ENCODE measurements at places on chromosomes 7 and 10. TPM values are rescaled to one million over a fixed set of nuclear protein-coding genes. Genes with fewer than 3 reads are reported as not detected.
A peak's percentile ranks its signal among the peaks of the same experiment; 100 is the strongest.

The ARHGEF35 gene
- 8.8 TPM for total RNA-seq

The HYAL4 gene
- total RNA-seq = not detected

The GALNT17 gene
- total RNA-seq = not detected

The WASHC2C gene
- total RNA-seq = 23.4 TPM

The ACSM6 gene
- not detected for total RNA-seq

The HOXA9 gene
- total RNA-seq = not detected

The LLCFC1 gene
- total RNA-seq = not detected

The SPOCK2 gene
- total RNA-seq = 218 TPM

- H3K27me3 ChIP-seq = peaks cover 12% of the 10 kb centered on the region
- no peak for DNase-seq
- H3K36me3 ChIP-seq = no peaks in the 10 kb centered on the region
- H3K4me1 ChIP-seq = no peaks in the 10 kb centered on the region
- H3K4me3 ChIP-seq = no peak overlapping the region
Measured at GRCh38 chr7:116434820-116435341, 64.7 kb upstream of the CAV2 start.

DNA sequence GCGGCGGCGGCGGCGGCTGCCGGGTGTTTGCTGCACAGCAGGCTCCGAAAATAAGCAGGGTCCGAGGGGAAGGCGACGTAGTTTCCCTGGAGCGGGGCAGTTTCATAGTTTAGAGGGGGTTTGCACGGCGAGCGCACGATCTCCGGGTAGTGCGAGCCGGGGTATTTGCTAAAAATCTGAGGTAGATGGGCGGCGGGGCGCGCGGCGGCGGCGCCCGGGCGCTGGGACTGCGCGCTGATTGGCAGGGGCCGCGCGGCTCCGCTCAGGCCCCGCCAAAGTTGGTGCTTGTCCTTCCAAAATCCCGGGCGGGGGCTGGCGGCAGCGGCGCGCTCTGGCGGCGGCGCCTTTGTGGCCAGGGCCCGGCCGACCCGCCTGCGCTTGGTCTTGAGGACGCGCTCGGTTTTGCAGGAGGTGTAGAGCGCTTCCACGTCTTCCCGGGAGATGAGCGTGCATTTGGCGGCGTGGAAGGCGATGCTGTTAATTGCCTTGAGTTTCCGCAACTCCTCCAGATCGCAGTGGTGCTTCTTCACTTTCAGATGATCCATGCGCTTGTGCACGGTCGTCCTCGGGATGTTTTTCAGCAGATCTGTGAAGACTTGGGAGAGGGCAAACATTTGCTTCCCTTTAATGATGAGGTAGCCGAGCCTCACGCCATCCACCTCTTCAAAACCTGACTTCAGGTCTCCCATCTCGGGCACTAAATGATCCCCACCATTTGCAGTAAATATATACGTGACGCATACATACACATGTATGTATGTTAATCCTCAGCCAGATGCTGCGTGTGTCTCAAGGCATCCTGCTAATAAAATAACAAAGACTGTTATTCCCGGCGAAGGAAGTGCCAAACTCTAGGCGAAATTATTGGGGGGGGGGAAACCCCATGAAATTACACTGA is 8.1 kb downstream of the SKIDA1 start:
- H3K27ac ChIP-seq = no peak overlapping the region
- H3K4me3 ChIP-seq = peak overlapping the region; percentile 84
- H3K27me3 ChIP-seq = peaks cover 70% of the 10 kb centered on the region
- peak; percentile 39 for DNase-seq
- peaks cover 34% of the 10 kb centered on the region for H3K4me1 ChIP-seq
- no peaks in the 10 kb centered on the region for H3K36me3 ChIP-seq

DNA sequence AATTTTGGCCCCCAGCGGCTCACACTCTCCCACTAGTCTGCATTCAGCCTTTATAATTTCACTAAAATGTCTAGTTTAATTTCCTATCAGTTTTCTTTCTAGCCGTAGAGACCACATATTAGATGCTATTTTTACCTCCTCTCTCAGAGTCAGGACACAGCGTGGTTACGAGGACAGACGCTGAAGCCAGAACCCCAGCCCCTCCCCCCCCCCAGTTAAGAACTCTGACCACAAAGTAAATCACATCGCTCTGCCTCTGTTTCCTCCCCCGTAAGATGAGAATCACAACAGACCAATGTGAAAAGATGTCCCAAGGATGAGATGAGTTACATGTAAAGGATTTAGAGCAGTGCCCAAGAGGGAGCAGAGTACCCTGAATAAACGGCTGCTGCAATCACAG is 11.1 kb upstream of the TARP start:
- H3K27me3 ChIP-seq = no peaks in the 10 kb centered on the region
- no peak overlapping the region for H3K27ac ChIP-seq
- no peak for DNase-seq
- H3K4me3 ChIP-seq = no peak overlapping the region

- H3K4me1 ChIP-seq = no peaks in the 10 kb centered on the region
- H3K27me3 ChIP-seq = no peaks in the 10 kb centered on the region
- no peaks in the 10 kb centered on the region for H3K36me3 ChIP-seq
- no peak overlapping the region for H3K27ac ChIP-seq
Measured at GRCh38 chr7:81903115-81903514, 133.3 kb upstream of the HGF start.

- H3K36me3 ChIP-seq = peaks cover 2% of the 10 kb centered on the region
- peaks cover 54% of the 10 kb centered on the region for H3K4me1 ChIP-seq
- no peaks in the 10 kb centered on the region for H3K27me3 ChIP-seq
- H3K4me3 ChIP-seq = peak overlapping the region; percentile 63
Measured at GRCh38 chr7:2529161-2530070, 9.8 kb downstream of the LFNG start.

DNA sequence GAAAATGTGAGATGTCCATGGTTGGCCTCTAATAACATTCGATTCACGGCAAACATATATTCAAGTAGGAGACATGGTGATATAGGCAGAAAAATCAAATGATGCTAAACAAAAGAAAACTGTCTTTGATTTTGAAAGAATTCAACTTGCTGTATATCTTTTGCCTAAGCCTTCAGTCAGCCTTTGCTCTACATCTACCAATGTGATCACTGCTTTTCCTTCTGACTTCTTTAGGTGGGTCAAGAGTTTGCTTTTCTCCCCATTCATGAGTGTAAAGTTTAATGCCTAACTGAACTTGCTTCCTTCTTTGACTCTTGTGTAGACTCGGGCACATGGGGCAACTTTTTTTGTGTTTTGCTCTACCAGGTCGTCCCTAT is 417 bp upstream of the HIF1AN start:
- peaks cover 17% of the 10 kb centered on the region for H3K36me3 ChIP-seq
- H3K4me3 ChIP-seq = no peak overlapping the region
- DNase-seq = no peak
- H3K27ac ChIP-seq = no peak overlapping the region
- H3K27me3 ChIP-seq = no peaks in the 10 kb centered on the region
- H3K4me1 ChIP-seq = peaks cover 38% of the 10 kb centered on the region

GRCh38 chr7:33873518-33873917 is 31.8 kb upstream of the BMPER start:
- no peaks in the 10 kb centered on the region for H3K36me3 ChIP-seq
- no peak overlapping the region for H3K4me3 ChIP-seq
- H3K27me3 ChIP-seq = no peaks in the 10 kb centered on the region
- DNase-seq = no peak
- no peak overlapping the region for H3K27ac ChIP-seq
- no peaks in the 10 kb centered on the region for H3K4me1 ChIP-seq

DNA sequence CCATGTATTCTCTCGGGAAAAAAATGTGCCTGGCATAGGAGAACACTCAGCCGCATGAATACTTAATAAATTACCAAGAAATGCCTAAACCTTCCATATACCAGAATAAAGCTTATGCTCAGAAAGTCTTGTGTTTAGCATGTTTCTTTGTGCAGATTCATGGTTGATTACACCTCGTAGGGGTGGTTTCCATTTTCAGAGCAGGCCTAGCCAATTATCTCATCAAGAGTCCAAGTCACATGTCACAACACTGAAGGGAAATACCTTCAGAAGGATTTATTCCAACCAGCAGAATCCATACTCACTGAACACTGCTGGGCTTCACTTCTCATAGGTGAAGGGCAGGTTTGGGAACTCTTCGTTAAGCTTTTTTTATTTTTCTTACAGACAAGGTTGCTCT is 539.7 kb downstream of the PLXDC2 start:
- no peaks in the 10 kb centered on the region for H3K4me1 ChIP-seq
- no peak overlapping the region for H3K4me3 ChIP-seq
- no peaks in the 10 kb centered on the region for H3K36me3 ChIP-seq
- no peaks in the 10 kb centered on the region for H3K27me3 ChIP-seq
- H3K27ac ChIP-seq = no peak overlapping the region

DNA sequence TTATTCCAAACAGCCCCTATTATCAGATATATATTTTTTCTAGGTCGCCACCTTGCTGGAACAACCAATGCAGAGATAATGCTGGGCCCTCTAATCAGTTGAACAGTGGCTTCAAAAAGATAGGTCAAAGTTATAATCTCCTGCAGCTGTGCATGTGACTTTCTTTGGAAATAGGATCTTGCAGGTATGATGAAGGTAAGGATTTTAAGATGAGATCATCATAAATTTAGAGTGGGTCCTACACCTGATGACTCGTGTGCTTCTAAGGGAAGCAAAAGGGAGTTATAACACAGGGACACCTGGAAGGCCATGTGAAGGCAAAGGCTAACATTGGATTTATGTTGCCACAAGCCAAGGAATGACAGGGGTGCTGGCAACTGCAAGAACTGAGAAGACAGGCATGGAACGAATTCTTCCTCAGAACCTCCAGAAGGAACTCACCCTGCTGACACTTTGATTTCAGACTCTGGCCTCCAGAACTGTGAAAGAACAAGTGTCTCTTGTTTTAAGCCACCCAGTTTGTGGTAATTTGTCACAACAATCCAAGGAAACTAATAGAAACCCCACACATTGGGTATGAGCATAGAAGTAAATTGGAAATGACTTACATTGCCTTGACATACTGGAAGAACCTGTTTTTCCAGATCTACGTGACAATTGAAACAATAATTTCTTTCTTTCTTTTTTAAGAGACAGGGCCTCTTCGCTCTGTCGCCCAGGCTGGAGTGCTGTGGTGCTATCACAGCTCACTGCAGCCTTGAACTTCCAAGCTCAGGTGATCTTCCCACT is 34.4 kb downstream of the CCDC71L start:
- no peak overlapping the region for H3K4me3 ChIP-seq
- no peak for DNase-seq
- H3K36me3 ChIP-seq = peaks cover 1% of the 10 kb centered on the region
- peaks cover 7% of the 10 kb centered on the region for H3K27me3 ChIP-seq
- peaks cover 3% of the 10 kb centered on the region for H3K4me1 ChIP-seq

GRCh38 chr7:134701272-134701671 is 54.6 kb downstream of the BPGM start:
- H3K4me1 ChIP-seq = no peaks in the 10 kb centered on the region

- H3K27me3 ChIP-seq = peaks cover 2% of the 10 kb centered on the region
- H3K4me1 ChIP-seq = no peaks in the 10 kb centered on the region
- no peak overlapping the region for H3K4me3 ChIP-seq
- DNase-seq = no peak
- H3K36me3 ChIP-seq = no peaks in the 10 kb centered on the region
Measured at GRCh38 chr7:128924707-128925588, 12.8 kb upstream of the IRF5 start.

GRCh38 chr7:66110856-66111255 is 3.8 kb upstream of the CRCP start:
- DNase-seq = no peak
- H3K27me3 ChIP-seq = no peaks in the 10 kb centered on the region
- peaks cover 9% of the 10 kb centered on the region for H3K4me1 ChIP-seq
- no peak overlapping the region for H3K4me3 ChIP-seq
- H3K36me3 ChIP-seq = peaks cover 10% of the 10 kb centered on the region
- H3K27ac ChIP-seq = no peak overlapping the region

GRCh38 chr7:137423321-137423720 is 79.8 kb upstream of the PTN start:
- no peaks in the 10 kb centered on the region for H3K4me1 ChIP-seq
- H3K27me3 ChIP-seq = no peaks in the 10 kb centered on the region
- H3K27ac ChIP-seq = no peak overlapping the region
- no peak for DNase-seq
